Astrocyte of the cerebellum (primary cell): ENCODE measurements at places on chromosomes 2 and 18.
A peak's percentile ranks its signal among the peaks of the same experiment; 100 is the strongest.

DNA sequence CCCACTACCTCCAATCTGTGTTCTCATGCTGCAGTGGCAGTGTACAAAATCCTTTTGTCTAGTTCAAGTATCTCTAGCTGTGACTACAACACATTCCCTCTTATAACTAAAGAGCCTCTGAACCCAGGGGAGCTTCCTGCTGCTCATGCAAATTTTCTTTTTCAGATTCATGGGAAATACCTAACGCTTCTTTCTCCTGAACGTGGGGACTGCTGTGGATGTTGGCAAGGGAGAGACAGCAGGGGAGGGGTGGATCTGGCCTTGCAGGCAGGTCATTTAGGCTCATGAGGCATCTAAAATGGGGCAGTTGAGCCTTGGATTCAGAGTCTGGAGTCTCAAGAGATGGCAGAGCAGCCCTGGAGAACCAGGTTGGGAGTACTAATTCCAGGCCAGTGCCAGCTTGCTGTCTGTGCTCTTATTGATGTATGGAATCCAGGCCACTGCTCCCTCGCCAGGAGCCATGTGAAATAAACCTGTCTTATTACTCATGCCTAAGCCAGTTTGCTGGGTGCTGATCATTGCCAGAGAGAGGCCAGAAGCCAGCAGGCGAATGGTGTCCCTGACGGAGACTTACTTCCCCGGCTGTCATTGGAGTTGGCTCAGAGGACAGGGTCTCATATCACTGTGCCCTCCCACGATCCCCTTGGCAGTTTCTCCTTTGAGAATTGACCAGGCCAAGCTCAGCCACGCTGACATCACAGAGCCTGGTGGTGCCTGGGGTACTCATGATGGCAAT, 29.2 kb upstream of the TNP1 start:
- DNase-seq, result no peak

DNA sequence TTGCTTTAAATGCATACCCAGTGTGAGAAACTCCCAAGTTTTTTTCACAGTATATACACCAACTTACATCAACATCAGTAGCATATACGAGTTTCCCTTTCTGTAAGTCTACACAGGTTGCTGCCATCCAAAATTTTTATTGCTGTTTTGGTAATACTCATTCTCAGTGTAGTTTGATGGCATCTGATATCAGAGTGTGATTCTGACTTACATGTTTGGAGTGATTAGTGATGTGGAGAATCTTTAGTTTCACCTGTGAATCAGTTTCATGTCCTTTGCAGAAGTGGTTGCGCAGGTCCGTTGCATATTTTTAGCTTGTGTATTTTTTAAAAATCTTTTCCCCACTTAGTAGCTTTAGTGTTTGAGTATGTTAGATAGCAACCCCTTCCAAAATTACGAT, 50.1 kb downstream of the CCDC74A start:
- no peak for DNase-seq

DNA sequence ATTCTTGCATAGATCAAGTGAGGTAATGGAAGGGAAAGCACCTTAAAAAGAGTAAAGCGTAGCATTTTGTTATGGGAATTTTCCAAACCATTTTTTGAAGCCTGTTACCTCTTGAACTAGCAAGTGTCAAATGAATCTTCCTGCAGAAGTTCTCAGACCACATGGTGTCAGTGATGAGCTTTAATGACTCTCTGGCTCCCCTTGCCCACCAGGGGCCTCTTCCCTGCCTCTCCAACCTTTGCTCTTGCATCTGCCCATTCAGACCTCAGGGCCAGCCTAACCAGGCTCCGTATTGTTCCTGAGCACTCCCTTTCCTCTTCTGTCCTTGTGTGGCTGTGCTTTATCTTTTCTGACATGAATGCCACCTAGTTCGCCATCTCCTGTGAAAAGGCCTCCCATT, 155.9 kb downstream of the DIS3L2 start:
- DNase-seq, result no peak

- DNase-seq, result no peak
These were observed 309.4 kb downstream of the PTPRM start for GRCh38 chr18:7876354-7877104.

GRCh38 chr18:37409878-37410277, 155.7 kb downstream of the CELF4 start:
- DNase-seq, result no peak

DNA sequence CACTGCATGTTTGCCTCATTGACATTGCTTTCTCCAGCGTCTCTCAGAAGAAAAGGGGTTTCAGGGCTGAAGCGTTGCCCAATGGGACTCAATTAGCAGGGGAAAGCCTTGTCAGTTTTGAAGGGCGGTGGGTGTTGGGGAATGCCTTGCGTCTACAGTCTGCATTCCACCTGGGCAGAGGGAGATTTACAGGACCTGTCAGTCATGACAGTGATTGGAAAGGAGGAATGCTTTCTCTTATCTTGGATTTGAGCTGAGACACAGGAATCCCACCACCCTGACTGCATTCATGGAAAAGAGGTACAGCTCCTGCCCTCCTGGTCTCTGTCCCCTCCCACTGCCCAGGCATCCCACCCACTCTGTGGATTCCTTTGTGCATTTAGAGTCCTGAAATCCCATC, 123.9 kb downstream of the ACKR3 start:
- no peak for DNase-seq

DNA sequence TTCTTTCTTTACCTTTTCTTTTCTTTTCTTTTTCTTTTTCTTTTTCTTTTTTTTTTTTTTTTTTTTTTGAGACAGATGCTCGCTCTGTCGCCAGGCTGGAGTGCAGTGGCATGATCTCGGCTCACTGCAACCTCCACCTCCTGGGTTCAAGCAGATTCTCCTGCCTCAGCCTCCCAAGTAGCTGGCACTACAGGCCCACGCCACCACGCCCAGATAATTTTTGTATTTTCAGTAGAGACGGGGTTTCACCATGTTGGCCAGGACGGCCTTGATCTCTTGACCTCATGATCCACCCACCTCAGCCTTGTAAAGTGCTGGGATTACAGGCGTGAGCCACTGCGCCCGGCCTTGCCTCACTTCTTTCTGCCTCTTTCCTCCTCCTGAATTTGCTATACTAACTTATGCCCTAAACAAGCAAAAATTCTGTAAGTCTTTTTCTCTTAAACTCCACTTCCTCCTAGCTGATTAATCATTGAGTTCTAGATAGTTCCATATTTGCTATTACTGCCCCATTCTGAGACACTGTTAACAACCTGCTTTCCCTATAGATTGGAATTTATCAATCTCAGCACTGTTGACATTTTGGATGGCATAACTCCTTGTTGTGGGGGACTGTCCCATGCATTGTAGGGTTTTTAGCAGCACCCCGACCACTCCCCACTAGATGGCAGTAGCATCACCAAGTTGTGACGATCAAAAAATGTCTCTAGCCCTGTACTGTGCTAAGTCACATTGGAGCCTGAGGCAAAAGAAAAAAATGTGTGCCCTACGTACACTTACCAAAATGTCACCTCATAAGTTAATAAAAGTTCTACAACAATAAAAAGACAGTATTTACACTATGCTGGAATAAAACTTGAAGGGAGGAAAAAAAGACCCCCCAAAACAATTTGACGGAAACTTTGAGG, 16.4 kb upstream of the THADA start:
- DNase-seq, result peak; percentile 55

- no peak for DNase-seq
These were observed 50.8 kb upstream of the ITGA6 start for GRCh38 chr2:172376505-172377125.

GRCh38 chr18:78113940-78114251, 864.2 kb downstream of the GALR1 start:
- no peak for DNase-seq

GRCh38 chr18:32110005-32110404, 18.3 kb downstream of the RNF138 start:
- DNase-seq, result no peak

GRCh38 chr2:212928681-212929080, 222.7 kb downstream of the IKZF2 start:
- no peak for DNase-seq

- no peak for DNase-seq
These were observed 1039.0 kb downstream of the SOCS6 start for GRCh38 chr18:71327850-71328249.

- DNase-seq, result no peak
These were observed 14.8 kb downstream of the SERPINE2 start for GRCh38 chr2:224024270-224024669.
